DMS79 (cell line): ENCODE measurements at places on chromosomes 1 and 21.

DNA sequence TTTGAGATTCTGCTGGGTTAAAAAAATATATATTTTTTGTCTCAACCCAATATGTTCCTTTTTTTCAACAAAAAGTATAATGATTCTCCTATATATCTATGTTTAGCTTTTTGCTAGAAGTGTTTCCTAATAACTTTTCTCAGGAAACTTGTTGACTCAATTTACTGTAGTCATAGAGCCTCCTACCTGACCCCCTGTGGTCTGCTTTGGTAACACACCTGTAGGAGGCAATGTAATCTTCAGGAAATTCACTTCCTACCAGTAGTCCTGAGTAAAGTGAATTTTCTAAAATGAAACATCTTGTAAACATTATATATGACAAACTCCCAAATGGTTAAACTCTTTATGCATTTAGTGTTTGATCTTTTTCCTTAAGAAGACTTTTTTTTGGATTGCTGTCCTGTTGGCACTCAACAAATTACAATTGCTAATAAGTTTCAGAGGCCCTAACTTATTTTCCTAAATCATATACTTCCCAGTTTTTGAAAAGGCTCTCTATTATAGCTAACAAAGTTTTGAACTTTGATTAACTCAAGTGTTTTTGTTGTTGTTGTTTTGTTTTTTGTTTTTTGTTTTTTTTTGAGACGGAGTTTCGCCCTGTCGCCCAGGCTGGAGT lies 118.3 kb downstream of the OLFML2B start:
- no peak for DNase-seq

DNA sequence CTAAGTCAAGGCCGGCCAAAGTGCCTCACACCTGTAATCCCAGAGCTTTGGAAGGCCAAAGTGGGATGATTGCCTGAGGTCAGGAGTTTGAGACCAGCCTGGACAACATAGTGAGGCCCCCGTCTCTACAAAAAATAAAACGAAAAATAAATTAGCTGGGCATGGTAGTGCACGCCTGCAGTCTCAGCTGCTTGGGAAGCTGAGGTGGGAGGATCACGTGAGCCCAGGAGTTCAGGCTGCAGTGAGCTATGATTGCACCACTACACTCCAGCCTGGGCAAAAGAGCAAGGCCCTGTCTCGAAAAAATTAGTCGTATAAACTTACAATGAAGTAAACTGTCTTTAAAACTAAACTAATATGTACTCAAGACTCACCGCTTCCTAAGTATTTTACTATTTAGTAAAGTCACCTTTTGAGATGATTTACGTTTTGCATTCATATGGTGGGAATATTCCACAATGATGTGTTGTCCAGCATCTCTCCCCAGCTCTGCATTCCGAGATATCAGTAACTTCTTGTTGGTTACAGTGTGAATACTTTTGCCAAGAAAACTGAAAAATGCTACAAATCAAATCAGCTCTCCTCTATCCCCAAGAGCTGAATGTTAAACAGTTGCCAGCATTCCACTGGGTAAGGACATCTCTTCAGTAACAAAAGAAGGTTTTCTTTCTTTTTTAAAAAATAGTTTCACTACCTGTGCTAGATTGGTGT lies 84.9 kb upstream of the C21orf91 start:
- DNase-seq, result no peak

- no peak for DNase-seq
Measured at GRCh38 chr1:104435255-104435654, 685.6 kb downstream of the AMY1C start.

DNA sequence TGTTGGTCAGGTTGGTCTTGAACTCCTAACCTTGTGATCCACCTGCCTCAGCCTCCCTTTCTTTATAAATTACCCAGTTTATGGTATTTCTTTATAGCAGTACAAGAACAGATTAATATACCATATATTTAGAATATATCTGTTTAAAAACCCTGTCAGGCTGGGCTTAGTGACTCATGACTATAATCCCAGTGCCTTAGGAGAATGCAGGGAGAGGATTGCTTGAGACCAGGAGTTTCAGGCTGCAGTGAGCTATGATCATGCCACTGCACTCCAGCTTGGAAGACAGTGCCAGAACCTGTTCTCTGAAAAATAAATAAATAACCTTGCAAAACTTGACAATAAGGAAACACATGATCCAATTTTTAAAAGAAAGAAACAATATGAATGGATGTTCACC lies 43.9 kb downstream of the ZNF684 start:
- DNase-seq, result no peak
